ENCODE measurements at places on chromosomes 2 and 18.
A peak's percentile ranks its signal among the peaks of the same experiment; 100 is the strongest.

GRCh38 chr18:51390702-51391101 is 193.2 kb upstream of the MEX3C start:
- DNase-seq = no peak

- DNase-seq = no peak
Measured at GRCh38 chr2:178830451-178830850, 23.2 kb upstream of the TTN start.

- no peak for DNase-seq
Measured at GRCh38 chr2:178859730-178860129, 52.5 kb upstream of the TTN start.

- no peak for DNase-seq
Measured at GRCh38 chr2:188291617-188292347, at the start of gene GULP1. Gene GULP1, plus strand, starts transcription at chr2:188291874. Its CDS starts 185,829 bp downstream, at chr2:188477703.

DNA sequence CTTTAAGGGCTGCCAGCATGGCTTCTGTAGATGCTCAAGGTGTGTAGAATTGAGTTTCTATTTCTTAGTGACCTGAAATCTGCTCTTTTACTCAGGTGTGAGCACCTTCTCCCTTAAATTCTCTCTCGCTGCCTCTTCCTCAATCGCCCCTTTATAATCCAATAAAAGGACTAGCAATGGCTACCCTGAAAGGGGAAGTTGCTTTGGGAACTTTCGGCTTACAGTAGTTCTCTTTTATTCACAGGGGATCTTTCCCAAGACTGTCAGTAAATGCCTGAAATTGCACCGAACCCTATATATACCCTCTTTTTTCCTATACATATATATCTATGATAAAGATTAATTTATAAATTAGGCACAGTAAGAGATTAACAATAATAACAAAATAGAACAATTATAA is 121.8 kb downstream of the ACTR3 start:
- no peak for DNase-seq

- no peak for DNase-seq
Measured at GRCh38 chr18:52160636-52161035, 179.4 kb upstream of the DCC start.

DNA sequence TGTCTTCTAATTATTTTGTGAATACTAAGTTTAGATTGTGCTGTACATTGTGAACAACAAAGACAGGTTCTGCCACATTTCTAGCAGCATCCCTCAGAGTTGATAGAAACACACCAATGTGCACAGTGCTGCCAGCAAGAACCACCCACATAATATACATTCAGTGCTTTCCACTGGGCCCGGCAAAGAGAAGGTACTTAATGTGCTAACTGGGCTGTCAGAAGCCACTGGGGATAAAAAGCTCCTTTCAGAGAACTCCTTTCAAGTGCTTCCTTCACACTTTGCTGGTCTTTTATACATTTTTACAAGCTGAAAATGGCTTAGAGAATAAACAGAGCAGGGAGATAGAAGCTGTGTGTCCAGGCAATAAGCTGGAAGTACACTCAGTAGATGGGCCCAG is 58.0 kb upstream of the CAPN13 start:
- DNase-seq = no peak

DNA sequence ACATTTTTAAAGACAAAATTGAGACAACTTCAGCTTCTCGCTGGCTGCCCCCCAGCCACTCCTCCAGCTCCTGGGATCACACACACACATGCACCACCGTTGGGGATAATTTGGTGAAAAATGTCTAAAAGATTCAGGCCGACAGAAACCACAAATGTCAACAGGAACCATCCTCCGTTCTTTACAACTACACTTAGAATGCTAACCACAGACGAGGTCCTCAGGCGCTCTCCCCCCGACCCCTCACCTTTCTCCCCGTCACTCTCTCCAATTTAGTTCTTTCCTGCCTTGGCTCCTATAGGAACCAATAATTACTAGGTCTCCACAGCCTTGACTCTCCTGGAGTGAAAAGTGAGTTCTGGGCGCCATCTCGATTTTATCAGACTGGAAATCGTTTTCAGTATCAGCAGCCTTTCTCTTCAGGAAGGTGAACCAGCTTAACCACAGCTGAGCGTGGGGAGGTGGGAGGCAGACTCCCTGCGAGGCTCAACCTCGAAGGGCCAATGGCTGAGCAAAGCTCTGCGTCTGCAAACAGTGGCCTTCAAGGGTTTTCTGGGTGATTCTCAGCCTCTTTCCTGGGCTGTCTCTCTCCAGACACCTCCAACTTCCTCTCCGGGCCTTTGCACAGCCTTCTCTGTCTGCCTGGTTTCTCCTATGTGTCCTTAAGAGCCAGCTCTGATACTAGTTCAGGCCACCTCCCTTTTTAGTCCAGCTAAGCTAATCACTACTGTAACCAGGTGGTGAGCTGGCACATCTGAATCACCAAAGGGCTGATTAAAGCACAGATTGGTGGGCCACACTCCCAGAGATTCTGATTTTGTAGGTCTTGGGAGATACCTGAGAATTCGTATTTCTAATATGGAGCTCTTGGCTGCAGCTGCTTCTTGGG is 115.7 kb upstream of the COPS8 start:
- DNase-seq = no peak

DNA sequence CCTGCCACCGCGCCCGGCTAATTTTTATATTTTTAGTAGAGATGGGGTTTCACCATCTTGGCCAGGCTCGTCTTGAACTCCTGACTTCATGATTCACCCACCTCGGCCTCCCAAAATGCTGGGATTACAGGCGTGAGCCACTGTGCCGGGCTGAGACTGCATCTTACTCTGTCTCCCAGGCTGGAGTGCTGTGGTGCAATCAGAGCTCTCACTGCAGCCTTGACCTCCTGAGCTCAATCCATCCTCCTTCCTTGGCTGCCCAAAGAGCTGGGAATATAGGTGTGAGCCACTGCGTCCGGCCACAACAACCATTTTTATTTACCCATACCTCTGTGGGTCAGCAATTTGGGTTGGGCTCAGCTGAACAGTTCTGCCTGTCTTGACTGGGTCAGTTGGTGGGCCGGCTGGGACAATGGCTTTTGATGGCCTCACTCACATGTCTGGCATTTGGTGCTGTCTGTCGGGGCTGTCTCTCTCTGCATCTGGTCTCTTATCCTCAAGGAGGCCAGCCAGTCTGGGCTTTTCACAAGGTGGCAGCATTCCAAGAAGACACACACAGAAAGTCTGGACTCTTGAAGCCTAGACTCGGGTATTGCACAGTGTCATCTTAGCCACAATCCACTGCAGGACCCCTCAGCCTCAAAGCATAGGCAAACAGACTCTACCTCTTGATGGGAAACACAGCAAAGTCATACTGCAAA is 116.8 kb upstream of the GATA6 start:
- DNase-seq = no peak

- no peak for DNase-seq
Measured at GRCh38 chr2:23289671-23290070, 95.3 kb upstream of the KLHL29 start.

GRCh38 chr2:39128919-39129391 is 8.1 kb upstream of the SOS1 start:
- DNase-seq = peak; percentile 35

GRCh38 chr2:9153643-9153980 is 53.0 kb upstream of the ASAP2 start:
- no peak for DNase-seq
